Large intestine (tissue), 12 donors: ENCODE measurements at places on chromosomes 4 and X. TPM values are rescaled to one million over a fixed set of nuclear protein-coding genes. Genes with fewer than 3 reads are reported as not detected.
A peak's percentile ranks its signal among the peaks of the same experiment; 100 is the strongest.

DNA sequence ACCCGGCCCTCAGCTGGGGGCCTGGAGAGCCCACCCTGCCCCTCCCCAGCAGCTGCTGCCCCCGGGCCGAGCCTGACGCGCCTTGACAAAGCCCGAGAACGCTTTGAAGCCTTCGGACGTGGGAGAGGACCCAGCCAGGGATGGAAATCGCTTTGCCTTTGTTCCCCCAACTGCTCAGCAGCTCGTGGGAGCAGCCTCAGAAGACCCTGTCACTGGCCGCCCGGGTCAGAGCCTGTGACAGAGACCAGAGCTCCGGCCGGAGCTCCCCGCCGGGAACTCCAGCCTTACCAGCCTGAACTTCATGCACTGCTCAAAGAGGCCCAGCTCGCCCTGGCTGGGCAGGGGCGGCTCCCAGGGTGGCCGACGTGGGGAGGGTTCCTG lies 2.6 kb upstream of the SLC6A8 start:
- DNase-seq = peak; percentile 42
- no peak overlapping the region for H3K4me3 ChIP-seq
- peaks cover 29% of the 10 kb centered on the region for H3K4me1 ChIP-seq
- H3K27me3 ChIP-seq = no peaks in the 10 kb centered on the region
- H3K36me3 ChIP-seq = peaks cover 5% of the 10 kb centered on the region

Gene SYP
- polyA plus RNA-seq = 20.2 TPM

DNA sequence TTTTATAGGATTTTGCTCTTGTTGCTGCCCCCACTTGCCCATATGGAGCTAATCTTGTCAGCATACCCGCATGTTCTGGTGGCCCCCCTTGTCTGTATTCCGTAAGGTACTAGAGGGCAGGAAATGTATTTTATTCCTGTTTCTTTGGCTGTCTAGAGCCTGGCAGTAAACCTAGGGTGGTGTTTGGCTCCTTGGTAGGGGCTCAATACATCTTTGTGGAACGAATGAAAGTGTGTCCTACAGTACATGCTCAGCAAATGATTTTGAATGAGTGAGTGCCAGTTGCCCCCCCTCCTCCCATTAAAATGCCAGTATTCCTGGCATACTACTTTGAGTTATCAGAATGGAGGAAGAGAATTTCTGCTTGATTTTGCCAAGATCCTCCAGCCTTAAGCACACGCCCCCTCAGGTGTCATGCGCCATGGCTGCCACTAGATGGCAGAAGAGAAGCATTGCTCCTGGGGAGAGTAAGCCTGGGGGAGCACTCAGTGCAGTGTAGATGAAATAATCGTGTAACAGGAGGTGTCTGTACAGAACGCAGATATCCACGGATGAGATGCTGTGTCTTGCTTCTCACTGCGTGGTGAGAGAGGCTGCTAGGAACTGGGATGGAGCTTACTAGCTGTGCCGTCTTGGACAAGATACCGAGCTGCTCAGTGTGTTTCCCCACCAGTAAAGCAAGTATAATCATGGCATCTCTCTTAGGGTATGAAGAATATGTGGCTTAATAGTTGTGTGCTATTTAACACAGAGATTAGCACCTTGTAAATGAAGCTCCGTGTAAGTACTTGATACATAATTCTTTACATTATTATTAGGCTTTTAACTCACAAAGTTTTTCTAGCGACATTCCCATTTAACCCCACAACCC lies 17.2 kb upstream of the RNF212 start:
- no peak overlapping the region for H3K4me3 ChIP-seq
- H3K4me1 ChIP-seq = peaks cover under 1% of the 10 kb centered on the region
- peak; percentile 61 for DNase-seq
- H3K27ac ChIP-seq = no peak overlapping the region
- peaks cover 3% of the 10 kb centered on the region for H3K27me3 ChIP-seq
- H3K36me3 ChIP-seq = no peaks in the 10 kb centered on the region

Gene PCDH18
- 39.0 TPM for polyA plus RNA-seq

Gene GYPA
- polyA plus RNA-seq = 3.5 TPM
